ENCODE measurements at places on chromosomes 2 and 18.

- no peak for DNase-seq
Observed at GRCh38 chr2:105868060-105868459, 123.3 kb downstream of the NCK2 start.

GRCh38 chr2:223182356-223182755 lies 130.4 kb downstream of the KCNE4 start:
- DNase-seq = no peak

GRCh38 chr2:8378016-8378810 lies 303.6 kb upstream of the ID2 start:
- no peak for DNase-seq

DNA sequence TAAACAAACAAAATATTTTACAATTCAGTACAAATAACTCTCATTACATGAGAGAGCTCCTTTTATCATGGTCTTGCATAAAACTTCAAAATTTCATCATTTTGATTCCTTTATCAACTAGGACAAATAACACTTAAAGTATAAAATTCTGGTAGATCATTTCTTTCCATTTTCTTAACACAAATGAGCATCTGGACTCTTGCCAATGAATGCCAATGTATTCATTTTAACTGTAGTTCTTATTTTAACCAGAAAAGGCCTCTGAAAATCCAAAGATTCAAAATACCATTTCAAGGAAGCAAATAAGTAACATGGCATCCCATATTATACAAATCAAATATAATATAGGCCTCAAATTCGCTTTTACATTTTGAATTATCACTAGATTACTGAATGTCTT lies 13.8 kb upstream of the POU3F3 start:
- no peak for DNase-seq

GRCh38 chr18:48167897-48168253 lies 237.4 kb upstream of the SMAD2 start:
- no peak for DNase-seq

- DNase-seq = no peak
Observed at GRCh38 chr2:232309592-232309991, 69.0 kb upstream of the ALPP start.

DNA sequence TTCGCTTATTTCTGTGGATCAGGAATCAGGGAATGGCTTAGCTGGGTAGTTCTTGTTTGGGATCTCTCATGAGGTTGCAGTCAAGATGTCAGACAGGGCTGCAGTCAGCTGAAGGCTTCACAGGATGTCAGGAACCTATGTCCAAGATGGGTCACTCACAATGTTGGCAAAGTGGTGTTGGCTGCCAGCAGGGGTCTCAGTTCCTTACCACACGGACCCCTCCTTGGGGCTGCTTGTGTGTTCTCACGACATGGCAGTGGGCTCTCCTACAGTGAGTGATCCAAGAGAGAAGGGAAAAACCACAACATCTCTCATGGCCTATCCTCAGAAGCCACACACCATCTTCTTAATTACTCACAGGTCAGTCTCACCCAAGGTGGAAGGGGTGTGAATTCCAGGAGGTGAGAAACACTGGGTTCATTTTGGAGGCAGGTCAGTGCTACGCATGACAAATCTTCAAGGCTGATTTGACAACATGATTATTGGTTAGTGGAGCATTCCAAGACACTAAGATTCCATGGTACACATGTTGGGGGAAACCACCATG lies 1.3 kb upstream of the ANTXR1 start:
- no peak for DNase-seq

- DNase-seq = no peak
Observed at GRCh38 chr18:45014047-45014501, 333.4 kb downstream of the SETBP1 start.

- DNase-seq = no peak
Observed at GRCh38 chr2:3025261-3025660, 352.4 kb downstream of the EIPR1 start.

DNA sequence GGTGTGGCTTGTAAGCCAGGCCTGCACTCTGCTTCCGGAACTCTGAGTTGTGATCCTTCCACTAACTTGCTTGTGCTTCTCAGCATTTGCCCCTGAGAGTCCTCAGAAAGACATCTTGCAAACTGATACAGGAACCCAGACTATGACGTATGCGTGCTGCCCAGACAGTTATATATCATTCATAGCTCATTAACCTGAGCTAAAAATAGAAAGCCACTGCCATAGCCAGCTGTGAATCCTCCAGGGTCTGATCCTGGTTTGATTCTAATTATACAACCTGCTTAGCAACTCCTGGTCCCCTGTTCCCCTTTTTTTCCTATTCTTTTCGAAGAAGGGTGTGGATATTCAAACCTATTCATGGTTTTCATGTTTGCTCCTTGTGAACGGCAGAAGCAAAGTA lies 63.7 kb downstream of the MARCHF4 start:
- no peak for DNase-seq

DNA sequence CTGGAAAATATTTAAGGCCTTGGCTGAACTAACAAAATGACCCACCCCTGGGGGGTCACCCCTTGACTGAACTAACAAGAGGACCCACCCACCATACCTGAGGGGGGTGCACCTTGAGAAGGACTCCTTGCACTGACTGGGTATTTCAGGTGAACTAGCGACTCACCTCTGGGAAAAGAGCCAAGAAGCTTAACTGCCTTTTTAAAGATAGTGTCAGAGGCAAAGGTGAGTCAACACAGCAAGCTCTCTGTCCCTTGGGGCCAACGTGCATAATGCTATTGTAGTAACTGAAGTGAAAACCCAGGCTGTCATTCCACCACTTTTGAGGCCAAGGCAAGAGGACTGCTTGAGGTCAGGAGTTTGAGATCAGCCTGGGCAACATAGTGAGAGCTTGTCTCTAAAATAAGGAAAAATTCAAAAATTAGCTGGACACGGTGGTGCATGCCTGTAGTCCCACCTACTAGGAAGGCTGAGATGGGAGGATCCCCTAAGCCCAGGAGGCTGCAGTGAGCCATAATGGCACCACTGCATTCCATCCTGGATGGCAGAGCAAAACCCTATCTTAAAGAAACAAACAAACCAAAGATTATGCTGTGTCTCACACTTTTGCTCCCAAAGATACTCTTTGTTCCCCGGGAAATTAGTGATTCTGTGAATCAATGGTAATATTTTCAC lies 36.4 kb upstream of the ZCCHC2 start:
- no peak for DNase-seq

DNA sequence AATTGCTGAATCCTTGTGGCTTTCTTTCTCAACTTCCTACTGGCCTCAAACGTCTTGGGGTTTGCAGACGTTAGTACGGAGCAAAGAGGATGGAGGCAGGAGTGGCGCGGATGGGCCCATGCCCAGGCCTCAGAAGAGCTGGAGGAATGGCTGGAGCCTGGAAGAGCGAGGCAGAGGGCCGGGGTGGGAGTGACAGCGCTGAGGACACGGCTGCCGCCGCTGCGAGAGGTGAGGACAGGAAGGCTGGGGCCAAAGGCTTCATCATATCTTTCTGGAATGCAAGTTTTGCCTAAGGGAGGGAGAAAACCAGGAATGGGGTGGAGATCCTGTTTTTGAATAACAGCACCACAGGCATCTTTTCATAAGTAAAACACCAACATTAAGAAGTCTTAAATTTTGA lies 178.5 kb upstream of the SESTD1 start:
- DNase-seq = no peak

DNA sequence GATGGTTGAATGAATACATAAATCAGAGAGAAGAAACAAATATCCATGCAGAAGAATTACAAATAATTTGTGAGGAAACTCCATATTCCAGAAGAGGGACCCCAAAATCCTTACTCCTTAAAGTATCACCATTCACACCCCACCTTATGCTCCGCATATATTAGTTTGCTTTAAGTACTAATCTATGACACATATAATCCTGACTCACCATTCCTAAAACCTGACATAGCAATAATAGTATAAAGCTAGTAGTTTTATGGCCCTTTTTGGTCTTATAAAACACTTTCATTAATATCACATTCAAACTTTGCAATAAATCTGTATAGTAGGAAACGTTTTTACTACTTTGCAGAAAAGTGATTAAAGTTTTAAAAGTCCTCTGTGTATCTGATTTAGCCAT lies 719.0 kb upstream of the SLC39A10 start:
- no peak for DNase-seq

DNA sequence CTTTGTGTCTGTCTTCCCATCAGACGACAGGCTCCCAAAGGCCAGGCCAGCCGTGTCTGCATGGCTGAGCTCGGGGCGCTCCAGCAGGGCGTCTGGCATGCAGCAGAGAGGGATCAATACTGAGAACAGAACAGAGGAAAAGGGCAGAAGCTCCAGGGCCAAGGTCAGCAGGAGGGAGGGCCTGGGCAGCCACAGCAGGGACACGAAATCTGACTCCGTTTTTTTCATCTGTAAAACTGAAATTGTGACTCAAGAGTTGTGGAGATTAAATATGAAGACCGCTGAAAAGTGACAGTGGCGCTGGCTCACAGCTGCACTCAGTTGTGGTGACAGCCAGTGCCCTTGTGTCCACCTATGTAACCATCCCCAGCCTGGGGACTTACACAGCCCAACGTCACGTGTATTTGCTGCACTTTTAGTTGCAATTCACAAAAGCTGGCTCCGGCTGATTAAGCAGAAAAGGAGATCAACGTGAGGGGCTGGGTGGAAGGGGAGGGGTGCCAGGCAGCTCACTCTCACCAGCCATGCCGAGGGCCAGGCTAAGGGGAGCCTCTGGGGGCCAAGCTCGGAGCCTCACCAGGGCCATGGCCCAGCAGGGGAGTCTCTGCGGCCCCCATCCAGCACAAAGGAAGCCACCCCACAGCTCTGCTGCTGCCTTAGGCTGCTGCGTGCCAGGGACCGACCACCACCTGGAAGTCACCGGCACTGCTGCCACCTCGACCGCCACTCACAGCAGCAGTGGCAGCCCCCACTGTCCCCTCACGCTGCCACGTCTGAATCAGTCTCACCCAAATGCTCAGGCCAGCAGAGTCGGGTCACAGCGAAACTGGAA lies 74.7 kb downstream of the EIPR1 start:
- DNase-seq = no peak

- no peak for DNase-seq
Observed at GRCh38 chr2:8015848-8016600, 665.8 kb upstream of the ID2 start.

DNA sequence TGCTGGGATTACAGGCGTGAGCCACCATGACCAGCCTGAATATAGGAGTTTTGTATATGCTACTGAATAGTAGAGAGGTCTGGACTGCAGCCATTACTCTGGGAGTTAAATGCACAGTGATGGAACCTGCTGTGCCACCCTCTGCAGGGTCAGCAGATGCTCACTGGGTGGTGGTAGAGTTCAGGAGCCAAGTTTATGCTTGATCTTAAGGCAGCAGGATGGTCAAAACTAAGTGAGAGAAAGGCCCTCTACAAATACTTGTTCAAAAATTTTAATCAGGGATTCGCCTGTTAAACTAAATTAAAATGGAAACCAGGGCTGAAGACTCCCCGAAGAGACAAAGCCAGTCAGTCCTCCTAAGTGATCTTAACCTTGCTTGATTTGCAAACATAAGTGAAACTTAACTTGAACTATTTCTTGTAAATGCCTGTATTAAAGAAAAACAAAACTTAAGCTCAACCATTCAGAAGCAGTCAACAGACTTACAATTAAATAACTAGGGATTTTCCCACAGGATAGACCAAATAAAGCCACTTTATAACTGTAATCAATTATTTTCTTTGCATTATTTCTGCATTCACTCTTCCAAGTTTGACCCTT lies 4.2 kb upstream of the WDFY1 start:
- DNase-seq = no peak

DNA sequence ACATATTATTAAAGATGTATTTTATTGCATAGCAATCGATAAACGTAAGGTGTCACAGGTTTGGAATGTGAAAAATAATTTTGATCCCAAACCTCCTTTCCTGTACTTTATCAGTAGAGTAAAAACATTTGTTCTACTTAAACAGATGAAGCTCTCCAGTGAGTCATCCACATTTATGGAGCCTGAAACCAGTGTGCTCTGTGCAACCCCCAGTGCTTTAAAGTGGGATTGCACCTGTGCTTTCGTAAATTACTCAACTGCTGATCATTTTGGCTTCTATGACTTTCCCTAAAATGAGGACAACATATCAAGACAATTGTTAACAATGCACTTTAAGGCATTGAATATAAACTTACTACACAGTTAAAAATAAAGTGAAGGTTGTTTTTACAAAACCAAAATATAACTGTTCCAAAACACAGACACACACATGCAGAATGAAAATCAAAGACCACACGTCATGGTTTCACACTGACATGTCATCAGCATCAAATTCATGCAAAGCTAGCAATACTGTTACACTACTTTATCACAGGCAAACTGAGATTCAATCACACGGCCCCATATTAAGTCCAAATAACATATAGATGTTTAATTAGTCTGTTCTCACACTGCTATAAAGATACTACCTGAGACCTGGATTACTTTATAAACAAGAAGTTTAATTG lies 9.7 kb downstream of the TMEM18 start:
- DNase-seq = no peak

DNA sequence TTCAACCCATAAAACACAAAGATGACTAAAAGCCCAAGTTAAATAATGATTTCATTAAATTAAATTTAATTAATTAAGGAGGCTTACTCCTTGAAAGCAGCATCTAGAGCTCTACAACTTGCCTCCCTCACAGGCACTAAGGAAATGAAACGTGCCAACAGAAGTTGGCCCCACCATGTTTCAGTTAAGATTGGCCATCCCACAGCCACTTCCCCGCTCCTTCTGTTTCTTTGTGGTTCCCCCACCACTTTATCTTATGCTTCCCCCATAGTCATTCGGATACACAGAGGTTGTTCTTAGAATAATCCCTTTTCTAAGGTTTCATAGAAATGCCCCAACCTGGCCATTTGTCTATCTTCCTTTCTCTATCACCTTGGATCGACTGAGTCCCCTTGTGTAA lies 101.6 kb upstream of the RIOK3 start:
- no peak for DNase-seq

GRCh38 chr2:33153008-33153407 lies 206.3 kb downstream of the LTBP1 start:
- DNase-seq = no peak

GRCh38 chr18:74784752-74785151 lies 187.1 kb downstream of the ZNF407 start:
- DNase-seq = no peak

DNA sequence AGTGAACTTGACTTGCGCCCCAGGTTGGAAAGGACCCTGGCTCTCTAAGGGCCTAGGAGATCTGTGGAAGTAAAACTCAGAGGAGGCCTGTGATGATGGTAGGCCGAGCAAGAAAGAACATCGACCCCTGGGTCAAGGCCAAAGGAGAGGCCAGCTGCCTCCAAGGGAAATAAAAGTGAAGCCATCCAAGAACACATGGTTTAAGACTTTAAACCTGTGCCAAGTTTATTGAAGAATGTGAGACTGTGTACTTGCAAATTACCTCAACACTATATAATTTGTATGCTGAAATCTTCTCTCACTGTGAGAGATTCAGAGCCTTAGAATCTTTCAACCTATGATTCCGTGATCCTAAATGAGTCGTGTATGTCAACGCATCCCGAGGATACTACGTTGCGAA lies 40.7 kb upstream of the COBLL1 start:
- DNase-seq = no peak

- DNase-seq = no peak
Observed at GRCh38 chr2:234029150-234029733, 21.3 kb upstream of the SPP2 start.

- DNase-seq = no peak
Observed at GRCh38 chr2:38740851-38741731, 10.1 kb downstream of the SRSF7 start.

Measured in stimulated activated CD8-positive, alpha-beta memory T cell treated with anti-CD3 and anti-CD28 coated beads, Interleukin-7, amount 100 ng/mL, for 24 hours (primary cell).